T-helper 2 cell treated with Interferon-gamma antibody and Interleukin-4, amounts not matched to agents 5 μg/mL and 100 μg/mL, for 36 hours (primary cell): ENCODE measurements at places on chromosomes 3 and 15.

DNA sequence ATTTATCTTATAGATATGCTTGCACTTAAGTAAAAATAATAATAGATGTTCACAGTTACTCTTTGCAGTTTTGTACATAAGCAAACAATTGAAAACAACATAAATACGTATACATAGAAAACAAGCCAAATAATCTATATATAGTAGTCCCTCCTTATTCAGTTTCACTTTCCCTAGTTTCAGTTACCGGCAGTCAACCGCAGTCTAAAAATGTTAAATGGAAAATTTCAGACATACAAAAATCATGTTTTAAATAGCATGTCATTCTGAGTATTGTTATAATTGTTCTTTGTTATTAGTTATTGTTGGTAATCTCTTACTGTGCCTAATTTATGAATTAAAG, 262.0 kb downstream of the CGGBP1 start:
- DNase-seq: no peak

- DNase-seq: no peak
Measured at GRCh38 chr15:82789491-82789890, 16.4 kb downstream of the FSD2 start.

- DNase-seq: no peak
Measured at GRCh38 chr3:6733699-6734394, 127.1 kb upstream of the GRM7 start.

DNA sequence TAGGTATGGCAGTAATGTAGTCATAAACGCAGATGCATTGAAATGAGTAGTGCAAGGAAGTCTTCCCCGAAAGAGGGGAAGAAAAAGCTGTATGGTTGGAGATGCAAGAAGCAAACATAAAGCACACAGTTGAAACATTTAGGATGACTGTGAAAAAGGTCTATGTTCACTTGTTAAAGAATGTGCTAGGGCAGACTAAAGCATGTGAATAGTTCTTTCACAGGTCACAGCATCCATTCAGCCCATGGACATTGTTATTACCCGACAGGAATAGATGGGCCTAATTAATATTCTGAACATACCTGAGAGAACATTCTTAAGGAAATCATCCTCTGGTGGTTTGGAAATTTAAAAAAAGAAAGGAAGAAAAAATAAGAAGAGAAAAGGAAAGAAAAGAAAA, 595.2 kb downstream of the ZIC1 start:
- no peak for DNase-seq

DNA sequence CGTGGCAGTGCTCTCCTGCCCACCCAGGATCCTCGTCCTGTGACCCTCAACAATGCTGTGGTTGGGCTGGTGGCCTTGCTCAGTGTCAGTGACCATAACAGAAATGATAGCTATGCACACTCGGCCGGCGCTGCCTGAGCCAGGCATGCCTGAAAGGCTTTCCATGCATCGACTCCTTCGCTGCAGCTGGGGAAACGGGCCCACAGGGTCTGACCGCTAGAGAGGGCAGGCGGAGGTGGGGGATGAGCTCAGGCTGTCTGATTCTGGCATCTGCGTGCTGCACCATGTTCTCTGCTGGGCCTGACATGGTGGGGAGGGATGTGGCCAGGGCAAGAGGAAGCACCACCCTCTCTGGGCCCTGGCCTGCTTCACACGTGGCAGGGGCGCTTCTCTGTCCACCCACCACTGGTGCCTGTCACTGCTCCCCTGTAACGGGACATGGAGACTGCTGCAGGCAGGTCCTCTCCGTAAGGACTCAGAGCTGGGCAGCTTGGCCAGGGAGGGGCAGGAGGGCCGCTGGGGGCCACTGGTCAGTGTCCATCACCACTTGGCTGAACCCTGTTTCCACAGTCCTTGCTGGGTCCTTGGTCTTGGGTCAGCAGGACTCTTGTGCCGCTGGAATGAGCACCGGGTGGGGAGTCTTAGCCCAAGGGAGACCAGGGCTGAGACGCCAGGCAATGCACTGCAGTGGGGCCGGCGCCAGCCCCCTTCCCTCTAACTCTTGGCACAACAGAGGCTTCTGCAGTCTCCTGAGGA, 64.1 kb upstream of the RPL32 start:
- no peak for DNase-seq

- DNase-seq: no peak
Measured at GRCh38 chr3:10553591-10554235, 48.3 kb upstream of the ATP2B2 start.

DNA sequence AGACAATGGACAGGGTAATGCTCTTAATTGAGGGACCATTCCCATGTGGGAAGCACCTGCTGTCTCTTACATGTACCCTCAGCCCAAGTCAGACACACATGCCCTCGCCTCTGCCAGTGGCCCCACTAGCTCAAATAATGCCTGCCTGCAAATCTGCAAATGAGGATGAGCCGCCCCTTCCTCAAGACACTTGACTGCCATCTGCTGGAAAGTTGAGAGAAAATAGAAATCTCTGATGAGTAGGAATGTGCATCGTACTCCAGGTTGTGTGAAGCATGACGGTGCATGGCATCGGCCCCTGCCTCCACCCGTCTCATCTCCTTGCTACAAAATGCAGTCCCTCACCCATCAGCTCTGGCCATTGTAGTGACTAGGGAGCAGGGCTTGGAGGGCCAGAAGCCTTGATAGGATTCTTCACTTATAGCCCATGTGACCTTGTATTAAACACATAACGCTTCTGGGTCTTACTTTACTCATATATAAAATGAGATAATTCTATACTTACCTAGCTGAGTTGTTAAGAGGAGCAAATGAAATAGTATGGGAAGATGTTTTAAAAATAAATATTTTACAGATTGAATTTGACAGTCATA, 6.3 kb upstream of the SCN5A start:
- peak; percentile 3 for DNase-seq

DNA sequence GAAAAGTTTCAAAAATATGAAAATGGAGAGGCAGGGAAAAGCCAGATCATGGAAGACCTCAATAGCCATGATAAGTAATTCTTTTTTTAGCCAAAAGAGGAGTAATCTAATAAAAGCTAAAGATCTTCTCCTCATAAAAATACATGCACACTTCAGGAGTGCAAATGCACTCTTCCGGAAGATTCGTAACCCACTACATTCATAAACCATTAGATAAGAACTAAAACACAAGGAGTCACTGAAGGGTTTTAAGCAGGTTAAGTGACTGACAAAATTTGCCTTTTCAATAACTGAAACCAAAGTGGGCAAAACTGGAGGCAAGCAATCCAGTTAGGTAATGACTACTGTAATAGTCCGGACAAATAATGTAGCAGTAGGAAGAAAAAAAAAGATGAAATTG, 46.0 kb downstream of the UBE3A start:
- DNase-seq: no peak

DNA sequence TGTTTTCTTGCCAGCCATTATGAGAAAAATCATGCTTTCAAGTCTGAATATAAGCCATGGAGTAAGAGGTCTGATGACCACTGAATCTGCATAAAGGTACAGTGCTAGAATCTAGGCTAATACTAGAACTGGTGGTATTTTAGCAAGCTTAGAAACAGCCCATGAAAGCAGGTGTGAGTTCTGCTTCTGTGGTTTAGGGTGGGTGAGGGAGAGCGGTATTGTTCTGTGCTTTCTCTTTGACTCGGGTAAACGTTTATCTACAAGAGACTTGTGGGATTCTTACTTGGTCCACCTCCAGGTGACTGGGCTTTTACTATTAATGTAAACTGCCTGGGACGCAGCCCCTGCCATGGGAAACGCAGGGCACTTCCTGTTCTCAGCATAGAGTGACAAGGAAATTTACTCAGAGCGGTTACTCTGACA, 55.2 kb downstream of the PGPEP1L start:
- DNase-seq: peak; percentile 37

GRCh38 chr3:195115600-195116406, 155.2 kb downstream of the XXYLT1 start:
- DNase-seq: no peak

- no peak for DNase-seq
Measured at GRCh38 chr15:61668444-61668843, 391.8 kb downstream of the VPS13C start.

- DNase-seq: no peak
Measured at GRCh38 chr15:83107841-83108181, 366 bp downstream of the TM6SF1 start.

DNA sequence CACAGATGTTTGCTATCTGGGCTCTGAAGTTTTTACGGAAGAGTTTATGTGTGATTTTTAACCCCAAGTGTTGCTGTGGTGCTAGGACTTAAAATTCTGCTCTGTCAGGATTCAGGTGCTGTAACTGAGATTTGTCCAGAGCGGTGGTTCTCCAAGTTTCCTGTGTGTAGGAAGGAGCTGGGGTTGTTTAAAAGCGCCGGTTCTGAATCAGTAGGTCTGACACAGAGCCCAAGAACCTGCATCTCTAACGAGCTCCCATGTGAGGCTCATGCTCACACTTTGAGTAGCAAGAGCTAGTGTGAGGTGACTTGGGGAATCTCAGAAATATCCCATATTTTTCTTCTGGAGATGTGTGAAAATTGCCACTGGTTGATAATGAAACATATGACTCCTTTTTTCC, 325.5 kb downstream of the SATB1 start:
- DNase-seq: peak; percentile 15

DNA sequence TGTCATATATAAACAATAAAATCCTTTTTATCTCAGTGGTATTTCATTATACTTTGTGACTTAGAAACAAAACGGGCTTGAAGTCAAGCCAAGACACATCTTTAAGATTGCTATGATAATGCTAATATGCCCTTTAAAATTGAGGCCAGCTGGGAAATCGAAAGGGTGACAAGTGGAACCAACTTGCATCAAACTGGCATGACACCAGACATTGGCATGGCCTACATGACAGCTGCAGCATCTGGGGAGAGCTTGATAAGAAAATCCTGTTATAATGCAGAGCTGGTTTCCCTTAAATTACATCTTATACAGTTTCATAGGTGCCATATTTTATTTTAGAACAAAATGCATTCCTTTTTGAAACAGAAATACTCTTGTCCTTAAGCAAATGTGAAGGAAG, 325.2 kb downstream of the ZBBX start:
- no peak for DNase-seq

GRCh38 chr3:3646934-3647333, 152.3 kb upstream of the LRRN1 start:
- no peak for DNase-seq

DNA sequence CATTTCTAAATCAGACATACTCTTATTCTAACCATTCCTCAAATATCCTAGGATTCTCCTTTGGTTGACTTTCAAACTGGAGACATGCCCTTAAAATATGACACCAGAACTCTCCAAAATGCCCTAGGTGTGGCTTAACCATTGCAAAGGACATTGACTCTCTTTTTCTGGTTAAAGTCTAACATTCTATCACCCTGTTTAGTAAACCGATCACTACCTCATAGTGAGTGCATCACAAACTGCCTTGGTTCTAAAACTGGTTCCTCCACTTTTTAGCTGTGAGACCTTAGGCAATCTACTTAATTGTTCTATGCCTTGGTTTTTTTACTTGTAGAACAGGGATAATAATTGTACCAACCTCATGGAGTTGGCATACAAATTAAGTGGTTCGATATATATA, 224.3 kb downstream of the CDIN1 start:
- DNase-seq: no peak

GRCh38 chr3:41893977-41894376, 67.9 kb downstream of the ULK4 start:
- DNase-seq: no peak

- DNase-seq: no peak
Measured at GRCh38 chr3:122880624-122881023, 85.8 kb downstream of the SLC49A4 start.

DNA sequence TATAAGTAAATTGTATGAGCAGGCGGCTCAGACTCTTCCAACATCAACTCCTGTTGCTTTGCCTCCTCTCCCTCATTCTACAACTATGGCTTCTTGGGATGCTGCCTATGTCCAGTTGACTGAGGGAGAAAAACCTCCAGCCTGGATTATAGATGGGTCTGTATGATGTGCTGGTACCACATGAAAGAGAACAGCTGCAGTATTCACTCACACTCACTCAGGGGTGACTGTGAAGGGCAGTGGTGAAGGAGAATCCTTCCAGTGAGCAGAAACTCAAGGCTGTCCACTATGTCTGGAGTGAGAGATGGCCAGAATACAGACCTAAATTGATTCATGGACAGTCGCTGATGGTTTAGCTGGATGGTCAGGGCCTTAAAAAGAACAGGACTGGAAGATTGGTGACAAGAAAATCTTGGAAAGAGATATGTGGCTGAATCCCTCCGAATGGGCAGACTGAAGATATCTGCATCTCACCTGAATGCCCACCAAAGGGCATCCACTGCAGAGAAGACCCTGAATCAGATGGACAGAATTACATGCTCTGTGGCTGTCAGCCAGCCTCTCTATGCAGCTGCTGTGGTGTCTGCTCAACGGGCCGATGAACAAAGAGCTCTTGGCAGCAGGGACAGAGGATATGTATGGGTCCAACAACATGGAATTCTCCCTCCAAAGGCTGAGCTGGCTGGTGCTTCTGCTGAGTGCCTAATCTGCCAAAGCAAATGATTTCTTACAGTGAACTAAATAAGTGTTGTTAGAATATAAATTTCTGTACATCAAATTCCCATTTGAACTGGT, 1.9 kb upstream of the BCL2L10 start:
- DNase-seq: no peak

DNA sequence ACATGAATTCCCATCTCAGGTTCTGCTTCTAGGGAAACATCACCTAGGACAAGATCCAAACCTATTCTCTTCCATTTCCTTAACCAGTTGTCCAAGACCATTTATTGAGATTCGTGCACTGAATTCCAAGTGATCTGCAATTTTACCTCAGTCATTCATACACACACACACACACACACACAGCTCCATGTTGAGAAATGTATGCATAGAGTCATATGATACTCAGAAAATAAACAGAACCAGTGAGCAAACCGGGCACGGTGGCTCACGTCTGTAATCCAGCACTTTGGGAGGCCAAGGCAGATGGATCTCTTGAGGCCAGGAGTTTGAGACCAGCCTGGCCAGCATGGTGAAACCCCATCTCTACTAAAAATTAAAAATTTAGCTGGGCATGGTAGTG, 6.1 kb upstream of the KPNA1 start:
- DNase-seq: no peak

GRCh38 chr15:69787791-69788190, 309.9 kb downstream of the TLE3 start:
- DNase-seq: no peak

DNA sequence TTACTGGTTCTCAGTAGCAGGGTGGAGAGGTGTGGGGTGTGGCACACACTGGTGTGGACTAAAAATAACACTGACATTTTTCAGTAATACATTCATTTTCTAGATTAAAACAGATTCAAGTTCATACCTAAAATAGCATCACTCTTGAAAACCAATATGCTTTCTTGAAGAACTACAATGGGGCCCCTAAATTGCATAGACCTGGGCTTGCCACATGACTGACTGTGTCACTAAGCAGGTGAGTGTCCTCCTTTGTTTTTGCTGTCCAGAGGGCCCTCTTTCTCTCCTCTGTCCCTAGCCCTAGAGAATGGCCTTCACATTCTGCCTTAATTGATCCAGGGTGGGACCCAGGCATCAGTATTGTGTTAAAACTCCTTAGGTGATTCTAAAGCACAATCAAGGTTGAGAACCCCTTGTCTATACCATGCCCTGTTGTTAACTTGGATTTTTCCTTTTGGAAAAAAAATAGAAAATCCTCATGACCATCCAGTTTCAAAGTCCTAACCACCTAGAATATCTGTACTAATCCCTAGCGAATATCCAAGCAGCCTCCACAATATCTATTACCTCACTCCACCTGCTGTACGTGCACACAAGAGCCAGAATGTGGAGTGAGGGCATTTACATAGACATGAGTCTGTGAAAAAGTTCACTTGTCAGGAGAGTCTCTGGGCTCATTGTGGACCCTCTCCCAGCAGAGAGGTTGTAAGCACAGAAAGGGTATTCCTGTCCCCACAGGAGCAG, 18.7 kb upstream of the TMEM41A start:
- no peak for DNase-seq

GRCh38 chr3:138933068-138933668, 13.8 kb downstream of the FOXL2 start:
- DNase-seq: no peak
